Stimulated activated CD4-positive, alpha-beta T cell treated with anti-CD3 and anti-CD28 coated beads, Interleukin-2, amount 100 ng/mL, for 24 hours (primary cell): ENCODE measurements at places on chromosomes 16 and 17.

DNA sequence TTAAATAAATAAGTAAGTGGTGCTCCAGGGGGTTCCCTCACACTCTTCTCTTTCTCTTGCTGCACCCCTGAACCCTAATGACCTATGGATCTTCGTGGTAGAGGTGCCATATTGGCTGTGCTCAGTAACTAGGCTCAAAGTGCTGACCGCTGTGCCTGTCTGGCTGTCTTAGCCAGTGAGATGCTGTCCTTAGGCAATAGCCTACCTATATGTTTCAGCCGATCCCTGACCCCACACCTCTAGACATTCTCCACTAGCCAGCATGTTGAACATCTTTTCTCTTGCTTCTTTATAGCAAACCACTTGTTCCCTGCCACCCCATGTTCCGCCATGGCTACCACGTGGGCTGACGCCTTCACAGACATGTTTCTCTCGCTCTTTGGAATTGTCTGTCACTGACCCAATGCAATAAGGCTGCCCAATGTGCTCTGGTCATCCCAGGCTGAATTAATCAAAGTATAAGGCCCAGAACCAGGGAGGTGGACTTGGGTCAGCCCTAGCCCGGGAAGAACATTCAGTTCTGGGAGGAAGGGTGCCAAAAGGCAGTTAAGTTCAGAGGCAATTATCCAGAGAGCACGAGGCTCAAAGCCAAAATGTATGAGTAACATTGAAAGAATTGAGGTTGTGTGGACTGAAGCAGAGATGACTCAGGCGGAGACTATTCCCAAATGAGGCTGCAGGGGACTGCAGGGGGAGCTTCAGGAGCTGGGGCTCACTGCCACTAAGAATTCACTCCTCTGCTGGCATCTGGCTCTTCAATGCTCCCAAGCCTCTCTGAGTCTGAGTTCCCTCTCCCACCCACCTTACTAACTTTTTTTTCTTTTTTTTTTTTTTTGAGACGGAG is 28.7 kb upstream of the TNRC6A start:
- no peak for DNase-seq

DNA sequence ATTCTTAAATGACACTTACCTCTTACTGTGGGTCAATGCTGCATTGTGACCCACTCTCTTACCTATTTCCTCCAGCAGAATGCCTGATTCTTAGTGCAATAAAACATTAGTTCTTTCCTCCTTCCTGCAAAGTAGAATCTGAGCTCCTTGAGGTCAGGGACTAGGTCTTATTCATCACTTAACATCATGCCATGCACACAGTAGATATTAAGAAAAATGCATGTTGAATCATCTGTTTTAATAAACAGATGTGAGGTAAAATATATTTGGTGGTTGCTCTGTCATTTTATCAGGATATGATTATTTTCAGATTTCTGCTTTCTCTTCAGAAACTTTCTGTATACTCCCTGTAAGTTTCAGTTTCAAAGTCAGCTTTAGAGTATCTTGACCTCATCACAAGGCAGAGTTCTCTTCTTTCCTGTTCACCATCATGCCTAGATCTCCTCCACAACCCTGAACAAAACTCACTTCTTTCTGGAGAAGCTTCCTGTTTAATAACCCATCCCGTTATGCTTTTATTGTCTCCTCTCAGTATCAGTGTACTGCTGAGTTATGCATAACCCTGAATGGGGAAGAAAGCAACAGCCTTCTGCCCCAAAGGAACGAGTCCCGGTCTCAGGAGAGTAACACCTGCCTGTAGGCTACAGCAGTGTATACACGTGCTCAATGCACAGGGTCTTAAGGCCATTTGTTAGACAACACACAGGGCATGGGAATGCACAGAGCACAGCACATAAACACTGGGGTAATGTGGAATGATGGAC is 30.3 kb upstream of the SUPT4H1 start:
- no peak for DNase-seq

GRCh38 chr16:89370601-89371000 is 119.8 kb downstream of the ANKRD11 start:
- DNase-seq, result no peak

- DNase-seq, result no peak
These were observed 82.2 kb downstream of the MYO1D start for GRCh38 chr17:32794533-32795246.

DNA sequence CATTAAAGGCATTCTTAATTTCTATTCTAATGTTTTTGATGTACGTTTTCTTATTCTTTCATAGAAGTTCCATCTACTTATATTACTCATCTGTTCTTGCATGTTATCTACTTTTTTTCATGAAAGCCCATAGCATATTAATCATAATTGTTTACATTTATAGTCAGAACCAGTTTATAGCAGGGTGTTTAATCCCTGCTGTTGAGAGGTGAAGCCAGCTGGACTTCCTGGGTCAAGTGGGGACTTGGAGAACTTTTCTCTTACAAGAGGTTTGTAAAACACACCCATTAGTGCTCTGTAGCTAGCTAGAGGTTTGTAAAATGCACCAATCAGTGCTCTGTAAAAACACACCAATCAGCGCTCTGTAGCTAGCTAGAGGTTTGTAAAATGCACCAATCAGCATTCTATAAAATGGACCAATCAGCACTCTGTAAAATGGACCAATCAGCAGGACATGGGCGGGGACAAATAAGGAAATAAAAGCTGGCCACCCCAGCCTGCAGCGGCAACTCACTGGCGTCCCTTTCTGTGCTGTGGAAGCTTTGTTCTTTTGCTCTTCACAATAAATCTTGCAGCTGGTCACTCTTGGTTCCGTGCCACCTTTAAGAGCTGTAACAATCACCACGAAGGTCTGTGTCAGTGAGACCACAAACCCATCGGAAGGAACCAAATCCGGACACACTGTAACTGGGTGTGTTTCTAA is 120.6 kb downstream of the TANC2 start:
- DNase-seq, result no peak

GRCh38 chr17:67779098-67779672 is 46.1 kb upstream of the BPTF start:
- peak; percentile 41 for DNase-seq
